Stimulated activated CD4-positive, alpha-beta T cell treated with anti-CD3 and anti-CD28 coated beads, Interleukin-1b, Interleukin-23, amount 100 ng/mL, for 4 hours (primary cell): ENCODE measurements at places on chromosomes 4 and X.

DNA sequence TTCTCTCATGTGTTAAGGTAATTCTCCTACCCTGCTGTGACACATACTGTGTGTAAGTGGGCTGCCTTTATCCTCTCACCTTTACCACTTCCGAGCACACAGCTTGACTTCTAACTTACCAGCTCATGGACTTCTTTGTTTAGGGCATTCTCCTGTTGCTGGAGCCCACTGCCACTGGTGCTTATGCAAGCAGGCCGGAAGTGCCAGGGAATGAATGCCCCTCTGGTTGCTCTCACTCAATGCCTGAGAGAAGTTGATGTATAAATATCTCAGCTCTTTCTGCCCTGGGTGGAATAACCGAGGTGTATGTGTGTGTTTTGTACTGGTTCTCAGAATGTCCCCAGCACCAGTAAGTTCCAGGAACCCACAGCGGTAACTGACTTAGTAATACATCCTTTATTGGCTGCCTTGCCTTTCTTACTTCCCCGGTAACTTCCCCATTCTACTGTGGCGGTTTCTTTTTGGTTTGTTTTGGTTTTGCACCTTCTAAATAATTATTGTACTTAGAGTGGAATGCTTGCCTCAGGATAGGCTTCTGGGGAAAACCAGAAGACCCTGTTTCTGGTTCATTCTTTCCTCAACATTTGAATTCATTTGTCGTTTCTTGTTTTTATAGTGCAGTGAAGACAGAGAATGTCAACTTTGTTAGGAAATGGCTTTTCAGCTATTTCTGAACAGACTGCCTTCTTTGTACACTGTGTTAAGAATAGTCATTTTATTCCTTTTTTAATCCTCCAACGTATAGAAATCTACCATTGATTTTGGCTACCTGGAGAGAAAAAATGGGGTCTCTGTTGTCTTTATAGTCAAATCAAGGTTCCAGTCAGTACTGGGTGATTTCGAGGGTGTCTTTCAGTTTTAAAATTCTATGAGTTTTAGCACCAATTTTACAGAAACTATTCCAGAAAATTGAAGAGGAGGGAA lies 45.4 kb downstream of the CXorf58 start:
- DNase-seq, result peak; percentile 9

DNA sequence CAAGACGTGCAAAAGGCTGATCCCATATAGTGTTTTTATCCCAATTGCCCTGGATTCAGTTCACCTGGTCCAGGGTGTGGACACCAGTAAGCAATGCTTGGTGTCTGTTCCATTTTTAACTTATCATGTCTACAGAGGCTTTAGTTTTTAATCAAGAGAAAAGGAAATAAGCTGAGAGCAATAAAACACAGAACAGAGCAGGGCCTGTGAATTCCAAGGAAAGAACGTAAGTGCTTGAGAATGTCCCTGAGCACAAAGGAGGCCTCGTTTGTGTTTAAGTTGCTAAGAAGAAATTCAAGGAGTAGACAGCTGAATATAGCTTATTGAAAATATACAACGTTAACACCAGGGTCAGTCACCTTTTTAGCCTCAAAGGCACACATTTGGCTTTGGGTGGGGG lies 191.3 kb downstream of the GPC3 start:
- no peak for DNase-seq

GRCh38 chr4:185143601-185143969 lies 519 bp downstream of the SLC25A4 start:
- no peak for DNase-seq

GRCh38 chr4:124641715-124642381 lies 70.7 kb downstream of the ANKRD50 start:
- DNase-seq, result no peak
